Amniotic epithelial cell (primary cell): ENCODE measurements at places on chromosomes 5 and 9.

DNA sequence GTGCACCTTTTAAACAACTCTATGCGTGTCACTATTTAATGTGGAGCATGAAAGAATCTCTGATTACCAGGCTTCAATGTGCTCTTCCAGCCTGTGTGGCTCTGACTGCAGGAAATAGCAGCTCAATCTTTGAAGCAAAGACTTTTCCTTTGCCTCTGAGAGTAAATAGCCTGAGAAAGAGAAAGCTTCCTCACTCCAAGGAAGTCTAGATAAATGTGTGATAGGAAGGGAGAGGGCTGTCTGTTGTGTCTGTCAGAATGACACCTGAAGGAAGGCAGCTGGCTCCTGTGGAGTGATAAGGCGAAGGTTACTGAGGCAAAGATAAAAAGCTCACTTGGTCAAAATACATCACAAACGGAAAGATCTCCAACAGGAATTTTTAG lies 205.3 kb upstream of the HAPLN1 start:
- DNase-seq: peak; percentile 86

DNA sequence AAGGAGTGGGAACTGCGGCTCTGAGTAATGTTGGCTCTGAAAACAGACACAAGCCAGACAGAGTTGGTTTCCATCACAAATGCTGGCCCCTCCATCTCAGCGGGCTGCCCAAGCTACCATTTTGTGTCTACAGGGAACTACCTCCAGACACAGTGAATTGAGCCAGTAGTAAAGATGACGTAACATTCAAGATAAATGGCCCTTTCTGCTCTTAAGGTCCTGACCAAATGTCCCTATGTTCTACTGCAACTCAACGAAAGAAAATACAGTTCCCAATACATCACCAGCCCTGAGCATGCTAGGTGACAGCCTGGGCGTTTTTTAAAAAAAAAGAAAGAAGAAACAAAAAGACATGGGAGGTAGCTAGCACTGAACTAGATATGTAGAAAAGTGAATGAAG lies 227.8 kb upstream of the RASEF start:
- no peak for DNase-seq

GRCh38 chr9:121756474-121757280 lies 105.2 kb downstream of the DAB2IP start:
- no peak for DNase-seq

- peak; percentile 95 for DNase-seq
Observed at GRCh38 chr9:121556580-121556979, 56.9 kb upstream of the GGTA1 start.

- peak; percentile 17 for DNase-seq
Observed at GRCh38 chr9:108297073-108297472, 558.7 kb downstream of the ACTL7B start.

DNA sequence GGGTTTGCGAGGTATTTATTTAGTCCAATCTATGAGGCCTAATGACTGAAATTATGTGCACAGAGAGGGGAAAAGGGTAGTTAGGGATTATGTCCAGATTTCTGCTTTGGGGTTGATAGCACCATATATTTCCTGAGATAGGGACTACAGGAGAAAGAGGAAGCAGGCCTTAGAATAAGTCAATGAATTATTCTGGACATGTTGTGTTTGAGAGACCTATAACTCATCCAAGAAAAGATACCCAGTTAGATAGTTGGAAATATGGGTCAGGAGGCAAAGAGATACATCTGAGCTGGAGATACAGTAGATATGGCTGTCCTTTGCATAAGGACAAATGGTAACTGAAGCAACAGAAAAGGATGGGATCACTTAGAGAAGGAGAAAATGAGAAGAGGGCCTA lies 53.1 kb downstream of the NR3C1 start:
- no peak for DNase-seq

DNA sequence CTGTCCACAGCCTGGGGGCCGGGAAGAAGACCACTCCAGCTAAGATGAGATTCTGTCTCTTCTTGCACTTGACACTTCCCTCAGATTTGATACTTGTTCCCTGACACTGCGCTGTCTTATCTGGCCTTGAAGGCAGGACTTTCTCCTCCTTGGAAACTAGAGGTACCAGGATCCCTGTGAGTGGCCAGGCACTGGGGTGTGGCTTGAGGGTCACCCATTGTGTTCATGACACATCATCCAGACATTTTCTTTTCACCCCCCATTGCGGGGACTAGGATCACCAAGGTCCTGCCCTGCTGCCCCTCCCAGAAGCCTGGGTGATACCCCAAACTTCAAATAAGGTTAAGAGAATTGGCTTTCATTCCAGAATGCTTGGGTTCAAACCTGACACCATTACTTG lies 103.3 kb downstream of the NDFIP1 start:
- no peak for DNase-seq

GRCh38 chr9:78028926-78029325 lies 2.7 kb downstream of the GNAQ start:
- no peak for DNase-seq

GRCh38 chr5:141841378-141842180 lies 36.6 kb downstream of the PCDH1 start:
- DNase-seq: no peak

DNA sequence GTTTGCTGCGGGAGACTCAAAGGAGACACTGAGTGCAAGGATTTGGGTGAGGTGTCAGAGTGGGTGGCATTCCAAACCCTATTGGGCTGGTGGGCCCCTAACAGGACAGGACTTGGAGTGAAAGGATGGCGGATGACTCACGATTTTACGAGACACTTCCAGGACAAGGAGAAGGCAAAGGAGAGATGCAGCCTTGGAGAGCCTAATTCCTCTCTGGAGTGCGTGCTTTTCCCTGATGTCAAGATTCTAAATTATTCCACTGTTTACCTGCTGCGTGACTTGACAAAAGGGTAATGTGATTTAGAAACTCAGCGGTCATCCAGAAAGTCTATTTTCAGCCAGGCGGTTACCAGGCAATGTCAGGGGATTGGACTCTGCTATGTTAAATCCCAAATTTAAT lies 41.6 kb upstream of the CD180 start:
- no peak for DNase-seq

GRCh38 chr5:35304291-35304690 lies 74.0 kb upstream of the PRLR start:
- DNase-seq: no peak

DNA sequence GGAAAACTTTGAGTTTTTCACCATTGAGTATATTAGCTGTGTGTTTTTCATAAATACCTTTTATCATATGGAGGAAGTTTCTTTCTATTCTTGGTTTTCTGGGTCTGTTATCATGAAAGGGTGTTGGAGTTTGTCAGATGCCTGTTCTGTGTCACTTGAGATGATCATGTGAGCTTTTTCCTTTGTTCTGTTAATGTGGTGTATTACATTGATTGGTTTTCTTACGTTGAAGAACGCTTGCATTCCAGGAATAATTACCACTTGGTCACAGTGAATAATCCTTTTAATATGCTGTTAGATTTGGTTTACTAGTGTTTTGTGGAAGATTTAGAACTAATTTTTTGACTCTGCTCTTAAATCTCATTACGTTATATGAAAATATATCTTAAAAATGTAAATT lies 7.8 kb downstream of the PLEKHG4B start:
- no peak for DNase-seq

- no peak for DNase-seq
Observed at GRCh38 chr5:14082973-14083372, 60.2 kb upstream of the TRIO start.

DNA sequence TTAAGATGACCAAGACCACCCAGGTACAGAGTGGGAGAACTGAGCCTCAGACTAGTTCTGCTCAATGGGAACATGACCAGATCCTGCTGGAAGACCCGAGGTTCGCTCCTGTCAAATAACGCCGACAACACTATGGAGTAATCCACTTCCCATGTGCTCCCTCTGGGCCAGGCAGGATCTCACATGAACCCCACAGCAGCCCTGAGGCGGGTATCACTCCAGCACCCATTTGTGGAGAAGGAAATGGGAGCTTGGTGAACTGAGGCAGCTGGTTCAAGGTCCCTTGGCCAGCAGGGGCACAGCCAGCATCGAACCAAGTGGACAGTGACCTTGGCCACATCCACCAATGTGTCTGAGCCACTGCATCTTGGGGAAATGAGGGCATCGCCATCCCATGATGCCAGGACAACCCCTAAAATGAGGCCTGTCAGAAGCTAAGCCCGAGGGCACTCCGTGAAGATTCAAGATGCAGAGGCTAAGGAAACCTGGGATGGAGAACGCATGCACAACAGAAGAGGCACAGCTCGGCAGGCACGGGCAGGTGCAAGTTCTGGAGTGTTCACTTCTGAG lies 8.5 kb downstream of the ANKS6 start:
- DNase-seq: no peak

GRCh38 chr9:113649054-113649453 lies 185.5 kb downstream of the RGS3 start:
- DNase-seq: no peak

GRCh38 chr5:127313847-127314473 lies 23.4 kb downstream of the MEGF10 start:
- peak; percentile 54 for DNase-seq

GRCh38 chr9:20361229-20361628 lies 261.1 kb downstream of the MLLT3 start:
- no peak for DNase-seq

DNA sequence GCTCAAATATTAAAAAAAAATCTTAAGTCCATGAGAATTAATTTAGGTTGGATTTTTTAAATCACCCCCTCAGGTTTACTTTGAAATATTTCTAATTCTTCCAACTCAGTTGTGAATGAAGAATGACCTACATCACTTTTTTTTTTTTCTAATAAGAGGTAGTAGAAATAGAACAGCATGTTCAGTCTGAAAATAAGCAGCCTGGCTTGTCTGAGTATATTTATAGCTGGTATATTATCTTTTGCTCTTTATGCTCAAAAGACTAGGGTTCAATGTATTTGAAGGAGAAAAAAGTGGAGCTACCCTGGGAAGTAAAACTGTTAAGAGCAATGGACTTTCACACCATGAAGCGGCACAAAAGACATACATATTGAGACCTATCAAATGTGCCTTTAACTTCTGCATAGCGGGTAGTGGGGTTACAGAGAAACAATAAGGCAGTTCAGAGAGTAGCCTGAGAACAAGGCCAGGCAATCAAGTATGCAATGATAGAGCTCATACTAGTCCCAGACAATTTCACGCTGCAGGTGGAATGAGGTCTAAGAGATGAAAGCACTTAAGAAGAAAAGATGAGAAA lies 175.4 kb upstream of the CDH12 start:
- no peak for DNase-seq

- no peak for DNase-seq
Observed at GRCh38 chr5:87360132-87360531, 52.6 kb downstream of the CCNH start.

GRCh38 chr5:169538944-169539343 lies 44.6 kb upstream of the SPDL1 start:
- DNase-seq: no peak

DNA sequence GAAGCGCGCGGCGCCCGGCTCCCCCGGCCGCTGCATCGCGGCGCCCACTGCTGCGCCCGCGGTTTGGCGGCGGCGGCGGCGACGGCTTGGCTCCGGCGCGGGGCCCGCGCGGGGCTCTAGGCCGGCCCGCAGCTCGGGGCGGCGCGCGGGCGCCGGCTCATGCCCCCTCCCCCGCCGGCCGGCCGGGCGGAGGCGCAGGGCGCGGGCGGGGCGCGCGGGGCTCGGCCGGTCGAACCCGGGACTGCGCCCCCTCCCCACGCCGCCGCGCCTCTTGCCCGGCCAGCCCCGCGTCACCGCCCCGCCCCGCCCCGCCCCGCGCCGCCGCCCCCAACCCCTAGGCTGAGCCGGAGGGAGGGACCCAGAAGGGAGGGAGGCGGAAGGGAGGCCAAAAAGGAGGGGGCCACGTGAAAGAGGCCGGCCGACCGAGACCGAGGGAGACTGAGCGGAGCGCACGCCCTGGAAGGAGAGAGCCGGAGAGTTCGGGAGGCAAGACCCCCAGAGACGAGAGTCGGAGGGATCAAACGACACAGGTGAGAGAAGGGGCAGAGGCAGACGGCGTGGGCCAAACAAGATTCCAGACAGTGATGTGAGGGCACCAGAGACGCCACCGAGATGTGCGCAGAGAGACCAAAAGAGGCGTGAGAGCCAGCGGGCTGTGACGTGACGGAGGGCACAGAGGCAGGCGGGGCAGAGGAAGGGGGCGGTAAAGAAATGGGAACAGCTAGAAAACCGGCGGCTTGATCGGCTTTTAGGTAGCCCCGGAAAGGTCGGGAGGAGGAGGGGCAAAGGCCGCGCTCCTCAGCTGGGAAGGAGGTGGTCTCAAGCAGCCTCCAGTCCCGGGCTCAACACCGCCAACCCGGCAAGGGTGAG lies at the start of gene BARX1:
TSS of gene BARX1 (minus strand) at position 245 of the 870 bp plus-strand sequence. CDS start at position 36, 209 bp downstream.
- no peak for DNase-seq

- no peak for DNase-seq
Observed at GRCh38 chr9:135980926-135981630, 19.9 kb upstream of the UBAC1 start.

GRCh38 chr9:115808695-115809094 lies 344.9 kb upstream of the PAPPA start:
- peak; percentile 84 for DNase-seq

DNA sequence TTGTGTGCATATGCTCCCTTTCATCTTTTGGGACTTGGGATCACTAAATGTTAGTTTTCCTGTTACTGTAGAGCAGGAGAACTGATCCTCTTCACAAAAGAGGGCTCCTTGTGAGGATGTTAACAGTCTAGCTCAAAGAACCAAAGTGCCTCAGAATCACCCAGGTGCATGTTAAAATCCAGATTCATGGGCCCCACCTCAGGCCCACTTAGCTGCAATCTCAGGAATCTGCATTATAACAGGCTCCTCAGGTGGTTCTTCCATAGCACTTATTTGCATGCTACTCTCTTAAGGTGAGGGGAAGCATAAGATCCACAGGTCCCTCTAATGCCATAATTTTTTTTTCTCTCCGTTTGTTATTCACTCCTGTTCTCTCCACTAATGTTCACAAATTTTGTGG lies 14.8 kb upstream of the MEF2C start:
- no peak for DNase-seq

GRCh38 chr5:116153687-116154174 lies 68.9 kb downstream of the COMMD10 start:
- no peak for DNase-seq

DNA sequence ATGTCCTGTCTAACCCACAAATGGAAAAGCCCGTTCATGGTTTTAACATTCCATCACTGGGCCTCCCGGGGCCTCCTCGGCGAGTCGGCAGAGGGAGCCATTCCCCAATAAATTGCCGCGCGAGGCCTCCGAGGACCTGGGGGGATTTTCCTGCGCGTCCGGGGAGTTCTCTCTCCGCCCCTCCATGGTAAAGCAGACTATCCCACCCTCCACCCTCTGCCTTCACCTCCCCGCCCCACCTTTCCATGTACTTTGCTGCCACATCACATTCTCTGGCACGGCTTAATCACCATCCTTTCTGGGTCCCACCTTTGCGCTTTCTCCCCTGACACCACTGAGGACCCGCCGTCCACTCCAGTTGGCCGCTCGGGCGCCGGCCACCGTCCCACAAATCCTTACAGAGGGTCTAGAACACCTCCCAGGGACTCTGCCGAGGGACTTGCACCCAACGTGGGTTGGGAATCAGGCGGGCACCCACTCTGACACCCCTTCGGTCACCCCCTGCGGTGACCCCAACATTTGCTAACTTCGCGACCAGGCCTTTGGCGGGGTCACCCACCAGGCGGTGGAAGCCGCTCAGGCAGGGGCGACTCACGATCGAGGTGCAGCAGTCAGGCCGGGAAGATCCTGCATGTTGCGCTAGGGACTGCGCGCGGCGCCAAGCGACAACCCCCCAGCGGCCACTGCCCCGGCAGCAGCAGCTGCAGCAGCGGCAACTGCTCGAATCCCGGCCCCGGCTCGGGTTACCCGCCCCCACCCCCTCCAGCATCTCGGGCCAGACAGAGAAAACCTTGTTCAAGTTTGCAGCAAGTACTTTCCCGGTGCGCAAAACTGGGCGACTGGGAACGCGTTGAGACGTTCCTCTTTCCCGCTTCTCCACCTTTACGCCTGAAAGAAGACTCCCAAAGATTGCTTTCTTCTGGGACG lies at the start of gene MEGF10:
TSS of gene MEGF10 (plus strand) at position 778 of the 927 bp plus-strand sequence. CDS start 40,513 bp downstream, outside the sequence.
- peak; percentile 20 for DNase-seq

GRCh38 chr5:177494346-177495195 lies 2.8 kb downstream of the PDLIM7 start:
- DNase-seq: peak; percentile 87
